Activated CD8-positive, alpha-beta memory T cell treated with anti-CD3 and anti-CD28 coated beads for 1 hour (primary cell): ENCODE measurements at places on chromosomes 7 and 10.

- DNase-seq, result no peak
These were observed 40.3 kb upstream of the GTF2I start for GRCh38 chr7:74617180-74617744.

- DNase-seq, result no peak
These were observed 27.8 kb downstream of the RHEB start for GRCh38 chr7:151491859-151492258.

- no peak for DNase-seq
These were observed 158.2 kb upstream of the PRKCQ start for GRCh38 chr10:6738112-6738768.

GRCh38 chr7:8391353-8392062 lies 41.9 kb upstream of the NXPH1 start:
- no peak for DNase-seq

DNA sequence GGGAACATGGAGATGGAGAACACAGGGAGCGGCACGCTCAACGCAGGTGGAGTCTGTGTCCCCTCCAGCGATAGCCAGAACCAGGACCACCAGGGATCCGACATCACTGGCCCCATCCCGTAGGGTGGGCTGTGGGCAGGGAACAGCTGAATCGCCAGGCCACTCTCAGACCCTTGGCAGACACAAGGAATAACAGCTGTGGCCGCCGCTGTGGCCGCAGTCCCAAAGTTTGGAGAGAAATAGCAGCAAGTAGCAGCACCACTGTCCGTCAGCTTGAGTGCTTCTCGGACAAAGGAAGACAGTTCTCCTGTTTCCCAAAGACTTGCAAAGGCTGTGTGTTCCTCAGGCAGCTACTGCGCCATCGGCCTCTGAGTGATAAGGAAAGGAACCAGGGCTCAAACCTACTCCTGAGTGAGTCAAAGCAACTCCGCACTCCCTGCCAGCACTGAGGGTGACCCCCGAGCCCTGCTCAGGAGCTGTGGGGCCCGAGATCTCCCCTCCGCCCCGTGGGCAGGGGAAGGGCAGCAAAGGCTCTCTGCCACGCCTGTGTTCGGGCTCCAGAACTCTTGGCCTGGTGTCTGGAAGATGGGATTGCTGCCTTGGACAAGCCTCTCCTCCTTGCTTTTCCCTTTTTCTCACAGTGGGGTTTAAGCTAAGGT lies 82.3 kb upstream of the FAM20C start:
- DNase-seq, result no peak

GRCh38 chr7:77386165-77386822 lies 29.9 kb downstream of the GSAP start:
- no peak for DNase-seq

GRCh38 chr7:148670807-148671206 lies 27.9 kb upstream of the CUL1 start:
- no peak for DNase-seq
